ENCODE measurements at places on chromosomes 5 and 9. TPM values are rescaled to one million over a fixed set of nuclear protein-coding genes. Genes with fewer than 3 reads are reported as not detected.
A peak's percentile ranks its signal among the peaks of the same experiment; 100 is the strongest.

The GCNT1 gene
- total RNA-seq, result 78.2 TPM

The CDH9 gene
- not detected for total RNA-seq

The HSPA5 gene
- total RNA-seq, result 516 TPM

GRCh38 chr5:178279723-178280438, 47.3 kb upstream of the PHYKPL start:
- DNase-seq, result peak; percentile 97

DNA sequence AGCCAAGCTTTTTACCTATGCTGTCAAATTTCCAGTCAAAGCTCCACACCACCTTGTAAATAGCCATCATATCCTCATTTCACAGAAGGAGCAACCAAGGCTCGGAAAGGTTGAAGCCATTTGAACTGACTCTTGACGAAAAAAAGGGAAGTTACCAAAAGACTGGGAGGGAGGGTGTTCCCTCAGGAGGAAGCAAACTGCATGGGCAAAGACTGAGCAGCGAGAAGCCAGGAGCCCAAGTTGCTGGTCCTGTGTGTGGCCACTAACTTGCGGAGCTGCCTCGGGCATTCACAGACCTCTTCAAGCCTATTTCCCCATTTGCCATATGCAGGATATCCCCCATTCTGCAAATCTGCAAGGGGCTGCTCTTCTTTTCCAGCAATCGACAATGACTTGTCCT, 37.4 kb downstream of the TTLL11 start:
- no peak for DNase-seq

DNA sequence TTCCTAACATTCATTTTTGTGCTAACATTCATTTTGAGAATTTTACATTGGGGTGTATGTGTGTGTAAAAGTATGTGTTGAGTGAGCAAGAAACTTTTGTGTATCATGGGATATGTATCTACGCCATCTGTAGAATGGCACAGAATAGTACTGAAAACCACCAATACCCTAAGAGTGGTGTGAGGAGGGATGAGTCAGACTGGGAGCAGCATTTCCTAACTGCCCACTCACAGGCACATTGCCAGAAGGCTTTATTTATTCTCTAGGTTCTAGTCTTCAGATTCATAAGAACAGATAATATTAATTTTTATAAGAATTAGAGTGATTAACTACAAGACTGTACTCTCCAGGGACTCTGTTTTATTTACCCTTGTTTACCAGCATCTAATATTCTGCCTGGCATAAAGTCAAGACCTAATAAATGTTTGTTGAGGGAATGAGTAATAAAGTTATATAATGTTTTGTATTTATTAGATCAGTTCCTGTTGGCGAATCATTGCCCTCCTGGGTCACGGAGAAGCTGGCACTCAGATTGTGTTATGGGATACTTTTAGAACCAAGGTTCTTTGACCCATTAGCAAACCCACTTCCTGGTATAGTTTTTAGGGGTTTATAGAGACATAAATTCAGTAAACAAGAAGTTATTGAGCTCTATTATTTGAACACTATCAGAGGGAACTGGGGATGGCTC, 159.1 kb upstream of the PPP2R2B start:
- no peak for DNase-seq

GRCh38 chr5:61307191-61307590, 24.9 kb upstream of the ZSWIM6 start:
- no peak for DNase-seq

DNA sequence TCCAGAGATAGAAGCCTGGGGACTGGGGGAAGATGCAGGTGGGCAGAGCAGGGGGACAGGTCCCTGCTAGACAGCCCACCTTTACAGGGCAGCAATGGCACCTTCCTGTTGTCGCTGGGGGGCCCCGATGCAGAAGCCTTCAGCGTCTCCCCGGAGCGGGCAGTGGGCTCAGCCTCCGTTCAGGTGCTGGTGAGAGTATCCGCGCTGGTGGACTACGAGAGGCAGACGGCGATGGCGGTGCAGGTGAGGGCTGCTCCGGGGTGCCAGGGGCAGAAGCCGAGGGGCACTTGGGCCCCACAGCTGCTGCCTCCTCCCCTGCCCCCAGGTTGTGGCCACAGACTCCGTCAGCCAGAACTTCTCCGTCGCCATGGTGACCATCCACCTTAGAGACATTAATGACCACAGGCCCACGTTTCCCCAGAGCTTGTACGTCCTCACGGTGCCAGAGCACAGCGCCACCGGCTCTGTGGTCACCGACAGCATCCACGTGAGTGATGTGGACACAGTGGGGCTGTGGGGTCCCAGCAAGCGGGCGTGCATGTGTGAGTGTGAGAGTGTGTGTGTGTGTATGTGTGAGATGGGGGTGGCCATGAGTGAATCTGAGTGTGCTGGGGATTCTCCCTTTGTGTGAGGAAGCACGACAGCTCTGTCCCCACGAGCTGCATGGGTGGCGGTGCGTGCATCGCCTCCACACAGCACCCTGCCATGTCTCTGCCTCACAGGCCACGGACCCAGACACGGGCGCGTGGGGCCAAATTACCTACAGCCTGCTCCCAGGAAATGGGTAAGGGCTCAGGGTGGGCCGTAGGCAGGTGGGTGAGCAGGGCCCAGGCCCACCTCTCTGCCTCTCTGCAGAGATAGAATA, 28.4 kb downstream of the CDHR2 start:
- DNase-seq, result peak; percentile 41

- DNase-seq, result peak; percentile 11
Observed at GRCh38 chr9:98973171-98973570, 29.5 kb downstream of the COL15A1 start.

- peak; percentile 48 for DNase-seq
Observed at GRCh38 chr5:43041110-43041668, 1.1 kb upstream of the ANXA2R start.

DNA sequence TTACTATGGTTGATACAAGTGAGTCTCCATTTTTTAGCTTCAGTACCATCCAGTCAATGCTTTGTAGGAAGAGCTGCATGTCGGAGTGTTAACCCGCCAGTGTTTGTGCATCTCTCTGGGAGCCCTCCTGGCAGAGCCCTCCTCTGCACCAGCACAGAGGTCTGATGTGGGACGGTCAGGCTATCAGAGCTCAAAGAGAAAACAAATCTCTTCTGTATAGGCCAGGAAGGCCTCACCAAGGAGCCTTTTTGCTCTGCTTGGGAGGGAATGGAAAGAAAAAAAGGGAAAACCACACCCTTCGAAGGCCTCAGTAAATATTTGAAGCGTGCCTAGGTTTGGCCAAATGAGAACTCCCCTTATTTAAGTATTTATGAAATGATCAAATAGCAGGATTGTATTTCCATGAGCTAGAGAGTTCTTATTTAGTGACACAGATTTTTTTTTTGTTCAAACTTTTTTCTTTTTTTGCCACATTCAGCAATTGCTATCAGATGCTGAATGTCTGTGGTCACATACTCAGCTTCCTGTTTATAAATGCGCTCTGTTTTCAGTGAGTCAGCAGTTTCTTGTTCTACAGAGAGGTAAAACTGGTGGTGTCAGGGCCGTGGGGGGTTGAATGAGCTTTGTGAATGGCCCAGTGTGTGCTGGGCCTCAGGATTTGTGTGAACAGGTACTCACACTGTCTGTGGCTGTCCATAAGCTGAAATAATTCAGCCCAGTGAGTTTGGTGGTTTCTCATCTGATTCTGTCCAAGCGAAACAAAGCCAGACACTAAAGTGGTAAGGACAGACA, 226.6 kb downstream of the SNX18 start:
- DNase-seq, result no peak

- DNase-seq, result no peak
Observed at GRCh38 chr5:566636-567309, 42.5 kb upstream of the SLC9A3 start.

- no peak for DNase-seq
Observed at GRCh38 chr9:23643656-23644258, 182.3 kb downstream of the ELAVL2 start.

DNA sequence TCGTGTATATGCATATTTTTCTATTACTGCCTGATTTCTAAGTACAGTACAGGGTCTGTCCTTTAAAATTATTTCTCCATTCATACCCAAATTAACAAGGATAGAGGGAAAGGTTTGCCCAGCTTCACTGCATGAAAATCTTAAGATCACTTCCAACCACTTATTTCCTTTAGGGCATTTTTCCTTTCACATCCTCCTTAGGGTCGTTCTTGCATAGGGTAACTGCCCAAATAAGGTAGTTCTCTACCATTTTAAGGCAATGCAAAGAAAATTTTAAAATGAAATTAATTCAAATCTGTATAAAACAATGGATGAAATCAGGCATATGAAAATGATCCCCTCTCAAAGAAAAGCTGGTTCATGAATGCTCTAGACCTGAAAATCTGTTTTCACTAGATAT, 4.1 kb upstream of the CDC20B start:
- DNase-seq, result no peak

- DNase-seq, result no peak
Observed at GRCh38 chr9:89576404-89576839, 28.4 kb upstream of the GADD45G start.

DNA sequence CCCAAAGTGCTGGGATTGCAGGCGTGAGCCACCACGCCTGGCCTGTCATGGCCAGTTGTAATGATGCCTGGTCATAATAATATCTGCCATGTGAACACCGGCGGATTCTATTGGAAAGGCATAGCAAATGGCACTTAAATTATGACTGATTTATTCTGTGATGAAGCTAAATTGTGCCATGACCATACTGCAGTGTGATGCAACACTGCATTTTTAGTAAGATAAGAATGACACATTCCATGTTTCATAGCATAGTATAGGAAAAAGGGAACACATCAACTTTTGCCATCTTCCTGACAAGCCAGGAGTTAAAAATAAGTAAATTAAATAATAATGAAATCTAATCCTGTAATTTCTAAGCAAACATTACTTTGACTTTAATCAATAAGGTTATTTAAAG, 30.4 kb upstream of the BICD2 start:
- no peak for DNase-seq

- DNase-seq, result no peak
Observed at GRCh38 chr9:129237164-129237611, 59.1 kb upstream of the IER5L start.

DNA sequence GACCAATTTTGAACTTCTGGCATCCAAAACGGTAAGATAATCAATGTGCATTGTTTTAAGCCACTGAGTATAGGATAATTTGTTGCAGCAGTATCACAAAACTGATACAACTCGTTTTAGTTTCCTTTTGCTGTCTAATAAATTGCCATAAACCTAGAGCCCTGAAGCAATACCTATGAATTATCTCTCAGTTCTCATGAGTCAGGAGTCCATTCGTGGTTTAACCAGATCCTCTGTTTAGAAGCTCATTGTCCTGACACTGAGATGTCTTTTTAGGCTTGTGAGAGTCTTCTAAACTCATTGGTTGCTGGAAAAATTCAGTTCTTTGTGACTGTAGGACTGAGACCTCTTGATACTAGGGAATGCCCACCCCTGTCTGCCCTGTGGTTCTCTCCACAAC, 262.9 kb downstream of the SEMA5A start:
- no peak for DNase-seq
